Activated T-cell treated with anti-CD3 and anti-CD28 coated beads for 1 hour (primary cell): ENCODE measurements at places on chromosomes 4 and X.

- DNase-seq, result peak; percentile 12
Measured at GRCh38 chr4:77818073-77818601, 1.0 kb downstream of the CNOT6L start.

- no peak for DNase-seq
Measured at GRCh38 chr4:83067058-83067639, 32.2 kb downstream of the COPS4 start.

DNA sequence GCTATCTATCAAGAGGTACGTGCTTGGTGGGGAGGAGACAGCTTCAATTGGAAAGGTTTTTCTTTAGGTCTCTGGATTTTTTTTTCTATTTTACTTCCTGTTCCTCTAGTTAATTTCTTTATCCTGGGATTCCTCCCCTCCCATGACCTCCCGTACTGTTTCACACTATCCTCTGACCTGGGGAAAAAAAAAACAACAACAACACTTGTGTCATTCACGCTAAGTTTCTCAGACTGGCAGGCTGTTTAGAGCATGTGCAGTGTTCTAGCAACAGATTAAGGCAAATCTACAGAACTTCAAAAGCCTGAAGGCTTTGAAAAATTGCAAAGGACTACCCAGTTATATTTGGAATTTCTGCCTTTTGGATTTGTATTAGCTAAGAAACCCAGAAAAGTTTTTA is 358.4 kb downstream of the ARHGAP24 start:
- DNase-seq, result no peak

DNA sequence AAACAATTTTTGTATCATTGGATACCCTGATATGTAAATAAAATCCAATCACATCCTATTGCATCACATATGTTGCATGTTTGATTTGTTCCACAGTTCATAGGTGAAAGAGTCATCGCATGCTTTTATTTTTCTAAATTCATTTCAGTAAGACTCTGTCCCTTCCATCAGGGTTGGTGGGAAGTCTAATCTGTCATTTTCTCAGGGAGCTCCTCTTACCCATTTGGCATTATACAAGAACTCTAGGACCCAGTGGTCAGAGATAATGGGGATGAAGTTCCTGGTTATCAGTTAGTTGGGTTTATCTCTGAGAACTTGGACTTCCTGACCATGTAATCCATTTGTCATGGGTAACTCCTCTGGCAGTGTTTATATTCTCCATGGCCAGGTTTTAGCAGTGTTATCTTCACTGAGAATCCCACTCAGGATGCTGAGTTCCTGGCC is 227.1 kb upstream of the JADE1 start:
- DNase-seq, result no peak

DNA sequence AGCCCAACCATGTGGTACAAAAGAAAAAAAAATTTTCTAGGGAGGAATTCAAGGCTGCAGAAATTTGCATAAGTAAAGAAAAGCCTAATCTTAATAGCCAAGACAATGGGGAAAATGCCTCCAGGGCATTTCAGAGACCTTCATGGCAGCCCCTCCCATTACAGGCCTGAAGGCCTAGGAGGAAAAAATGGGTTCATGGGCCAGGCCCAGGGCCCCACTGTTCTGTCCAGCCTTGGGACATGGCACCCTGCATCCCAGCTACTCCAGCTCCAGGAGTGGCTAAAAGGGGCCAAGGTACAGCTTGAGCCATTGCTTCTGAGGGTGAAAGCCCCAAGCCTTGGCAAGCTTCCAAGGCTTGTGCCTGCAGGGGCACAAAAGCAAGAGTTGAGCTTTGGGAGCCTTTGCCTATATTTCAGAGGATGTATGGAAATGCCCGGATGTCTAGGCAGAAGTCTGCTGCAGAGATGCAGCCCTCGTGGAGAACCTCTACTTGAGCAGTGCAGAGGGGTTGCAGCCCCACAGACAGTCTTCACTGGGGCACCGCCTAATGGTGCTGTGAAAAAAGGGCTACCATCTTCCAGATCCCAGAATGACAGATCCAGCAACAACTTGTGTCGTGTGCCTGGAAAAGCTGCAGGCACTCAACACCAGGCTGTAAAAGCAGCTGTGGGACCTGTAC is 111.0 kb downstream of the ANXA10 start:
- DNase-seq, result no peak

- no peak for DNase-seq
Measured at GRCh38 chr4:155208258-155209054, at the start of gene NPY2R. Gene NPY2R (plus strand): TSS chr4:155208636. CDS start chr4:155213940, 5,304 bp downstream.

DNA sequence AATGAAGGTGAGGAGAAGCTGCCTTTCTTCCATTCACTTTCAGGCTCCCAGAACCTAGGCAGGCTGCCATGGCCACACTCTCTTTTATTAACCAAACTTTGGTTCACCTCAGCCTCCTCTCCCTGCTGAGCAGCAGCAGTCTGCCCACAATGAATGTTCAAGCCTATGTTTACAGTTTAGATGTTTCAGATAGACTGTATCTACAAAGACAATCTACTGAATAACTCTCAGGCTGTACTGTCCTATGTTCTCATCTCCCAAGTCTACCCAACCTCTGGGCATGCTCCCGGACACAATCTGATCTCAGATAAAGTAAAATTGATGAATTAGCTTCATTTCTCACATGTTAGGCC is 59.2 kb upstream of the TMEM164 start:
- DNase-seq, result no peak

- no peak for DNase-seq
Measured at GRCh38 chr4:87566276-87566675, 37.1 kb upstream of the SPARCL1 start.

GRCh38 chrX:146614663-146615478 is 194.7 kb upstream of the CXorf51B start:
- no peak for DNase-seq

DNA sequence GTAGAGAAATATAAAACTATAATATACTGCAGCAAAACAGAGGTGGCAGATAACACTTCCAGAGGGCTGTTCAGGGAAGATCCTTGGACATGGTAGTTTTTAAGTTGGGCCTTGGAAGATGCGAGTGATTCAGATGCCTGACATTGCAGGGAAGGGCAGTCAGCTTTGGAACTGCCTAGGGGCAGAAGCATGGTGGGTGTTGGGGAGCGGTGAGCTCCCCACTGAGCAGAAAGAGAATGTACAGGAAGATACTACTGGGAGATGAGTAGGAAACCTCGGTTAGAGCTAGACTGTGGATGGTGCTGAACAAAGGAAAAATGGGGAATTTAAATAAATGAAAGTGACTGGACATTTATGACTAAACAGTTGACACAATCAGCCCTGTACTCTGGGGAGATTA is 24.9 kb upstream of the SEC24B start:
- DNase-seq, result no peak

DNA sequence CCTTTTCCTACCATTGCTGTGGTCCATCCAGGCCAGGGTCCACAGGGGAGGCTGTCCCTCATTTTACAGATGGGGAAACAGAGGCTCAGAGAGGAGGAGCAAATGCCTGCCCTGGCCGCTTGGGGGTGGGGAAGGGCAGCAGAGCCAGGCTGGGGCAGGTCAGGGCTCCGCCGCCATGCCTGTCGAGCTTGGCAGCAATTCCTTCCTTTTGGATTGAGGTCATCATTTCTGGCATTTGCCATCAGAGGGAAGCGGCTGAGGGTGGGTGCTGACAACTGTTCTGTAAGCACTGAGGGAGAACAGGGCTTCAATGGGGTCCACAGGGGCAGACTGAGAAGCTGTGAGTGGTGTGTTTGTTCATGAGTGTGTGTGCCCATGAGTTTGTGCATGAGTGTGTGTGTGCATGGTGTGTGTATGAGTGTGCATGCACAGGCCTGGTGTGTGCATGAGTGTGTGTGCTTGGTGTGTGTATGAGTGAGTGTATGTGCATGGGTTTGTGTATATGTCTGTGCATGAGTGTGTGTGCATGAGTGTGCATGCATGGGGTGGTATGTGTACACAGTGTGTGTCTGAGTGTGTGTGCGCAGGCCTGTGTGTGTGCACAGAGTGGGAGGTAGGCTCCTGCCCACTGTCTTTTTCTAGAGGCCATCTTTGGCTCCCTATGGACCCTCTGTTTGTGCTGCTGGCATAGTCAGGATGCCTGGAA is 115.2 kb downstream of the SORCS2 start:
- no peak for DNase-seq

DNA sequence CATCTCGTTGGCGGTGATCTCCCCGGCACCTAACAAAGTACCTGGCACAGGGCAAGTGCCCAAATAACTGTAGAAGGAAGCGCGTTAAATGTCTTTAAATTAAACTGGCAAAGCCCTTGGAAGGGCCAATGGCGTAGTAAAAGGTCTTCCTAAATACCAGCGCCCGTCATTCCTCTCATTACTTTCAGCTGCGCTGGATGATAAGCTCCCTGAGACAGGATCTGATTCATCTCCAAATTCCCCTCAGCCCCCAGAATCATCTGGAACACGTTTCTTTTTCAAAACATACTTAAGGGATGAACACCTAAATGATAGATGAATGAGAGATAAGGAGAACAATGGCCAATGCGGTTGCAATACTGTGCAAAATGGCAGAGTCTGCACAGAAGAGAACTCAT is 95.1 kb downstream of the AFAP1 start:
- no peak for DNase-seq

DNA sequence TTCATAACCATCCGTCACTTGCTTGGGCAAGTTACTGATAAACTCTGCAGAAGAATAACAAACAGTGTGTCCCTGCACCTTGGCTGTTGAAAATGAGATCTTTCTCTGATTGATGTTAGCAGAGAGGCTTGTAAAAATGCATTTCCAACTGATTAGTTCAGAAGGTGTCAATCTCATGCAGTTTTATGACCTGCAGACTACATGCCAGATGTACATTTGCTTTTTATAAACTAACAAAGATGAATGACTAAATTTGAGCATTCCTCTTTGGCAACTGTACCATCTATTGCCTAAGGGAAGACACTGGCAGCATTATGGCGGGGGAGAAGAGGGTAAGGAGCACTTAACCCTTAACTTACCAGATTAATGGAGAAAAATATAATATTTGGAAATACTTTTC is 192.8 kb downstream of the DCTD start:
- DNase-seq, result no peak

DNA sequence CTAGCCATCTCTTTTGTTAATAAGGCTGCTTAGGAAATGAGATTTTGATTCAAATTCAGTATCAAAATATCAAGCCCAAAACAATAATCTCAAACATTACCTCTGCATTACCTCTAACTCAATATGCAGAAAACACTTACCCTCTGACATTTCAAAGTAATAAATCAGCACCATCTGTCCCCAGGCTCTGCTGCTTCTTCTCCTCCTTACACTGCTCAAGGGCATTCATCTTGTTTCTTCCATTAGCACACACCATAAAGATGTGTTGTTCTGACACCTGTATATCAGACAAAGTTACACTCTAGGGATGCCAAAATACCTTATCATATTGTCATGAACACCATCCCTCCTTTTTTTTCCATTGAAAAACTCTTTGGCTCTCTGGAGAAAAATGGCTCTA is 1630.3 kb downstream of the RPA4 start:
- DNase-seq, result no peak

- DNase-seq, result no peak
Measured at GRCh38 chr4:126440297-126440696, 1125.5 kb downstream of the FAT4 start.

GRCh38 chr4:140213749-140214148 is 59.8 kb upstream of the MAML3 start:
- no peak for DNase-seq

DNA sequence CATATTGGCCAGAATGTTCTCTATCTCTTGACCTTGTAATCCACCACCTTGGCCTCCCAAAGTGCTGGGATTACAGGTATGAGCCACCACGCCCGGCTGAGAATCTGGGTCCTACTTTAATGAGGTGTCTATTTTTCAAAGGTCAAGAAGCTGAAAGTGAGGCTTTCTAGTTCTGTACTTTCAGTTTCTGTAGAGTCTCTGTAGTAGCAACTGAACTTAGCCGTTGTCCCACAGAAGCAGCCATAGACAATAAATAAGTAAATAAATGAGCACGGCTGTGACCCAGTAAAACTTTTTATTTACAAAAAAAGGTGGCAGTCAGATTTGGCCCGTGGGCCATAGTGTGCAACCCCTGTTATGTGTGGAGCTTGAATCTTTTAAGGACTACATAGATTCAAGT is 92.0 kb downstream of the FNIP2 start:
- no peak for DNase-seq

- DNase-seq, result no peak
Measured at GRCh38 chr4:74365761-74366160, 816 bp downstream of the EREG start.

- DNase-seq, result no peak
Measured at GRCh38 chr4:8871417-8872401, at the start of gene HMX1. Gene HMX1 (minus strand): TSS chr4:8871839. CDS start chr4:8871614, 225 bp downstream.

GRCh38 chr4:101651778-101652177 is 138.8 kb upstream of the BANK1 start:
- no peak for DNase-seq

DNA sequence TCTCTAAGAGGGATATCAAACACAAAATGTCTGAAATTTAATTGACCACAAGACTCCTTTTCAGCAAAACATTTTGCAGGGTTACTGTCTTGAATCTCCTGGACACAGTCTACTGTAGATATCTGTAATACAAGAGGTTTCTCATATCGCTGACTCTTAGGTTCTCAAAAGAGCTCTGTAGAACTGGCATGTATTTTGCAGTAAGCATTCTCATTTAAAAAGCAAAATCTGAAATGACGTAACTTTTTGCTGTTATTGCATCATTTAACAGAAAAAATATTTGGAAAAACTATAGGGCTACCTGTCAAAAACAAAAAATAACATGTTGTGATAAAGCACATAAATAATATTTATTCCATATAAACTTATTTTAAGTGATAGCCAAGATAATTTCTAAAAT is 114.2 kb downstream of the CDS1 start:
- DNase-seq, result no peak

DNA sequence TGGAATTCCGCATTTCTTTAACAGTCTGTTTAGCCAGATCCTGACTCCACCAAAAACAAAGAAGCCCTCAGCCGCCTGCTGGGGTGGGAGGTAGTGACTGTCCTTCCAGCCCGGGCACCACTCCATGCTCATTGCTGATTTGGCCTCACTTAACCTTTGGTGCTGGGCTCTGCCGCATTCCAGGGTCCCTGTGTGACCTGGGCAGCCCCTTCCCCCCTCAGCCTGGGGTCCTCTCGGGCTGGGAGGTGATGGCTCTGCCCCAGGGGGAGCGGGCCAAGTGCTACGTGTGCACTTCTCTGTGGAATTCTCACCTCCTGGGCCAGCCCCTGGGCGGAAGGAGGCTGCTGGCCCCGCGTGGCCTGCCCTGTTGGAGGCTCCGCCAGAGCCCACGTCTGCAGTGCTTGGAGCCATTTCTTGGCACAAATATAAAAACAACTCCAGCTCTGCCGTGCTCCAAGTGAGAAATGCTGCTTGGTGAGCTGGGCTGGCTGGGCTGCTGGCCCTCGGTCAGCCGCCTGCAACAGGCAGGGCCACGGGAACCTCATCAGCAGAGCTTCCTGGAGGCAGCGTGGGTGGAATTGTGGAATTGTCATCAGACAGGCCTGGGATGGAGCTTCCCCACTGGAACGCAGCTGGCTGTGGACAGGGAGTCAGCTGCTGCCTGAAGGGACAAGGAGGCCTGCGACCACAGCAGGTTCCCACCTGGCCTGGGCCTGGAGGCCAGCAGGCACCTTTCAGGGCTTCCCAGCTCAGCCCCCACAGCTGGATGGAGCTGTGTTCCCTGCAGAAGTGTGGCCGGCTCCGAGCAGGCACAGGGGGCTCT is 66.0 kb downstream of the TRMT44 start:
- no peak for DNase-seq
